ENCODE measurements at places on chromosomes 11 and 22. TPM values are rescaled to one million over a fixed set of nuclear protein-coding genes. Genes with fewer than 3 reads are reported as not detected.

The VSIG10L2 gene
- not detected for total RNA-seq

The KCNJ1 gene
- not detected for total RNA-seq

GRCh38 chr11:74175920-74176319 lies 4.8 kb downstream of the PPME1 start:
- peaks cover 27% of the 10 kb centered on the region for H3K4me1 ChIP-seq
- no peaks in the 10 kb centered on the region for H3K27me3 ChIP-seq
- H3K27ac ChIP-seq = no peak overlapping the region
- no peak for DNase-seq
- peaks cover 15% of the 10 kb centered on the region for H3K36me3 ChIP-seq
- no peak overlapping the region for H3K4me3 ChIP-seq

DNA sequence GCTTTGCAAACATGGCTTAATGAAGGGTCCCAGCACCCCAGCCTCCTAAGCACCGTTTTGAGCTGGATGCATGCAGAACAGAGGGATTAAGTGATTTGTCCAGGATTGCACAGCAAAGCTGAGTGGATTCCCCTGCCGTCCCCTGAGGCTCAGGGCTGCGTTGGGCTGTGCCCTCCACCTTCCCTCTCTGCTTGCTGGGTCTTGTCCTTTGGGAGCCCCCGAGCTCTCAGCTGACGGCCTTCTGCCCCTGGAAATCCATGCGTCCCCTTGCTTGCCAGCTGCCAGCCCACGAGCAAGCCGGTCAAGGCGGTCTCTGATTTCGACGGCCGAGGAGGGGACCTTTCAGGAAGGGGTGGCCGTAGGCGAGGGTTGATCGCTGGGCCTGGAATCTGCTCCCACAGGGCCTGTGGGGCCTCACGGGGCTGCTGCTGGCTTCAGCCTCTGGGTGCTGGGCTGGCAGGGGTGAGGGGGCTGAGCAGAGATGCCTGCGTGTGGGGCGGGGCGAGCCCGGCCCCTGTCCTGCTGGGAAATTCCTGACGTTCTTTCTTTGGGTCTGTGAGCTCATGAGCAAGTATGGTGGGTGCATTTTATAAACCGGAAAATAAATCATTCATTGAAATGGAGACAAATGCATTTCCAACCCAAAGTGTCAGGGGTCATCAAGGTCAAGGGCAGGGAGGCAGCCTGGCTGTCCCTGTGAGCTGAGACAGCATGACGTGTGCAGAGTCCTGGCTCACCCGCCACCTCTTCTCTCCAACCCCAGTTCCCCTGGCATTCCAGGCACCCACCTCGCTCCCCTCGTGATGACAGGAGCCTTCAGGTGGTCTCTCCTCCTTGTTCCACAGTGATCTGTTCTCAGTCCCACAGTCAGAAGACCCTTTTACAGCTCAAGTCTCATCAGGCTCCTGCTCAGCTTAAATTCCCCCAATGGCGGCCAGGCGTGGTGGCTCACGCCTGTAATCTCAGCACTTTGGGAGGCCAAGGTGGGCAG lies 28.1 kb downstream of the FGF4 start:
- no peak overlapping the region for H3K4me3 ChIP-seq
- no peak overlapping the region for H3K27ac ChIP-seq
- no peaks in the 10 kb centered on the region for H3K36me3 ChIP-seq
- DNase-seq = no peak
- H3K27me3 ChIP-seq = peaks cover 6% of the 10 kb centered on the region
- no peaks in the 10 kb centered on the region for H3K4me1 ChIP-seq

DNA sequence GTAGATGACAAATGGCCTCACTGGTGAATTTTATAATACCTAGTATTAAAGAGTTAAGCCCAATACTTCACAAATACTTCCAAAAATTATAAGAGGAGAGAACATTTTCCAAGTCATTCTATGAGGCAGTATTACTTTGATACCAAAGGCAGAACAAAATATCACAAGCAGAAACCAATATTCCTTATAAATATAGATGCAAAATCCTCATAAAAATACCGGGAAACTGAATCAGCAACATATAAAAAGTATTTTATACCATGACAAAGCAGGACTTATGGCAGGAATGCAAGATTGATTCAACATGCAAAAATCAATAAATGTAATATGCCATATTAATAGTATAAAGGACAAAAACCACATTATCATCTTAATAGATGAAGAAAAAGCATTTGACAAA lies 22.1 kb upstream of the AMPD3 start:
- H3K4me1 ChIP-seq = peaks cover 6% of the 10 kb centered on the region
- H3K4me3 ChIP-seq = no peak overlapping the region
- H3K27me3 ChIP-seq = peaks cover 2% of the 10 kb centered on the region
- DNase-seq = no peak
- H3K27ac ChIP-seq = no peak overlapping the region

DNA sequence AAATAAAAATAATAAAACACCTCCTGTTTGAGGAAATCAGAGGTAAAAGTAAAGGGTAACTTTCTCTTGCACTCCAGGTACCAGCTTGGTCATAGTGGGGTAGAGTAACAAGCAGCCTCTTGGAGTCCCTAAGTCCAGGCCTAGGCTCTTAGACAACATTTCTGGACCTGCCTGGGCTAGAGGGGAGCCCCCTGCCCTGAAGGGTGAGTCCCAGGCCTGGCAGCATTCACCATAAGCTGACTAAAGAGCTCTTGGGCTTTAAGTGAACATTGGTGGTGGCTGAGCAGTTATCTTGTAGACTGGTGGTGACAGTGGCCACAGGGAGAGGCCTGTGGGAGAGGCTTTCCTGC lies 18.6 kb upstream of the OR56A3 start:
- H3K36me3 ChIP-seq = no peaks in the 10 kb centered on the region
- no peaks in the 10 kb centered on the region for H3K27me3 ChIP-seq
- no peaks in the 10 kb centered on the region for H3K4me1 ChIP-seq
- no peak overlapping the region for H3K27ac ChIP-seq
- DNase-seq = no peak
- H3K4me3 ChIP-seq = no peak overlapping the region

DNA sequence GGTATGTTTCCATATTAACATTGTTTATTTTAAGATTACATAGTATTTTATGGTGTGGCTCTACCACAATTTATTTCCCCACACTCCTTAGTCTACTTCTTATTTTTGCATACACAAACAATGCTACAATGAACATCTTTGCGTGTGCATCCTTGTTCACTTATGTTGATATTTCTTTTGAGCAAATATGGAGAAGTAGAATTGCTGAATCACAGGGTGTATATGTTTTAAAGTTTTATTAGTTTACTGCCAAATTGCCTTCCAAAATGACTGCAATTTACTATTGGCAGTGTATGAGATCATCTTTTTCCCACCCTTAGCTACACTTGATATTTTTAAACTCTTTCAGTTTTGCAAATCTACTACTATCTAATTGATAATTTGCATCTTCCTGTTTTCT lies 38.7 kb upstream of the FAR1 start:
- no peaks in the 10 kb centered on the region for H3K36me3 ChIP-seq
- no peak overlapping the region for H3K27ac ChIP-seq
- H3K4me1 ChIP-seq = no peaks in the 10 kb centered on the region
- peaks cover 18% of the 10 kb centered on the region for H3K27me3 ChIP-seq
- DNase-seq = no peak

All from activated CD8-positive, alpha-beta T cell treated with anti-CD3 and anti-CD28 coated beads for 36 hours (primary cell).